HepG2 (cell line): ENCODE measurements at places on chromosomes 3 and 15.
A peak's percentile ranks its signal among the peaks of the same experiment; 100 is the strongest.

GRCh38 chr3:160622263-160623045 is 54.5 kb upstream of the ARL14 start:
- DNase-seq = no peak

GRCh38 chr15:72998226-72998625 is 54.0 kb upstream of the NEO1 start:
- DNase-seq = no peak

- no peak for DNase-seq
Observed at GRCh38 chr3:120433662-120434331, 17.0 kb downstream of the FSTL1 start.

- DNase-seq = no peak
Observed at GRCh38 chr15:40084650-40085049, 24.0 kb downstream of the BMF start.

- DNase-seq = no peak
Observed at GRCh38 chr3:114447545-114447944, 153.7 kb downstream of the TIGIT start.

DNA sequence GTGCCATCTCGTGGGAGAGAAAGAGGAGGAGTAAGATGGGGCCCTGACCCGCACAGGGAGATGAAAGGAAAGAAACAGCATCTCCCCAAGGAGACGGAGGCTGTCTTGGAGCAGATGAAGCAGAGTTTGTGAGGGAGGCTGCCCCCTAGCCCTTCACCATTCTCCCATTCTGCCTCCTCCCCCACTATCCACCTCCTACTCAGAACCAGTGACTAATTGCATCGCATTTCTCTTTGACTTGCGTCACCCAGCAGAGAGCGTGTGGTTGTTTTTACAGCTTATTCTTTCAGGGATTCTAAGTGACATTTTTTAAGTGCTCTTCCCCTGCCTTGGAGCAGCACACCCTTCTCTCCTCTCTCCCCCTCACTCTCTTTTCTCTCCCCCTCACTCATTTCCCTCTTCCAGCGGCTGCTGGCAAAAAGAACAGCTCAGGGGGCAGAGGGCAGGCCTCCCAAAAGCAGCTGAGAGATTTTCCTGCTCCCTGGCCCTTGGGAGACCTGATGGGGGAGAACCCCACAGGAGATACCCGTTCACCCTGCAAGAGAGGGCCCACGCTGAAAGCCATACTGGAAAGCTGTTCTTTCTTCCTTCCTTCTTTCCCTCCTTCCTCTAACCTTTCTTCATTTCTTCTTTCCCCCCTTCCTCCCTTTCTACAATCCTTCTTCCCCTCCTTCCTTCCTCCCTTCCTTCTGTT is 91.8 kb downstream of the MRPL46 start:
- no peak for DNase-seq

GRCh38 chr3:43390255-43390588 is 103.9 kb downstream of the SNRK start:
- DNase-seq = no peak

GRCh38 chr3:2984831-2985220 is 125.3 kb downstream of the IL5RA start:
- no peak for DNase-seq

DNA sequence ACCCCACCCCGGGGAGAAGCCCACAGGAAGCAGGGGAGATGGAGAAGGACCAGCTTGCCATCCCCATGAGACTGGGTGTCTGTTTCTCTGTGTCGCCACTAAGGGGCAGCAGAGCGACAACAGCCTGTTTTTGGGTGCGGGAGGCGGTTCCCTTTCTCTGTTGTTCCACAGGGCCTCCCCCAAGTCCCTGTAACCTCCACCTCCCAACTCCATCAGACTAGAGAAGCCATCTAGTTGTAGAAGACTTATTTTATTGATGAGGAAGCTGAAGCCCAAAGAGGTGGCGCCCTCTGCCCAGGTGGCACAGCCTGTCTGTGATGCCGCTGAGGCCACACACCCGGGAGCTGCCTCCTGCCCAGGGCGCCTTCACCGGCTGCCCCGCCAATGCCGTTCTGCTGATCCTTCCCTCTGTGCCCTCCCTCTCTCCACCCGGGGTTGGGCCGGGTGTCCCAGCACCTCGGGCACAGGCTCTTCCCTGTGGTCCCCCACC is 3.9 kb upstream of the CCDC9B start:
- peak; percentile 45 for DNase-seq

DNA sequence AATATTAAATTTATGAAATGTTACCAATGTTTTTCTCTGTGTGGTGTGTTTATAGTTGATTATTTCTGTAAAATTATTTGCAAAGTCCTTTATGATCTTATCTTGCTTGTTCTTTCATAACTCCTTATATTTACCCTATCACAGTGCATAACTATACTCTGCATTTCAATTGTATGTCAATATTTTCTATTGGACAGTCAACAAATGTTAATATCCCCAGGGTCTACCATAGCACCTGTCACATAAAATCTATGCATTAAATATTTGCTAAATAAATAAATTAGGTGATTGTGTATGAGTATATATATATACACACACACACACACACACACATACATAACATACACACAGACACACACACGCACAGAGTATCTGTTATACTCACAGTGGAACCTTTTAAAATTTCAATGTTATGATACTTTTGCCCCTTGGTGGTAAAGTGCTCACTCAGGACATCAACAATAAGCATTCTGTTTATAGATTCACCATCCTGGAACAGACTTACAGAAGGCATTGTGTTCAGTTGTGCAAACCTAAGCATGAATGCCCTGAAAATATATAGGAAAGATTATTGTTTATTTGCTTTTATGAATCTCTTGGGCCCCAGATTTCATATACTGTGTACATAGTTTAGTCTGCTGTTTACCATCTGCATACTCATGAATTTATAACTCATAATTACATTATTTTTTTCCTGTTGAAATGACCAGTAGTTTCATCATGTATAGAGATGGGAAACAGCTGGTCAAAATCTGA is 443.7 kb downstream of the EPHA6 start:
- DNase-seq = no peak

GRCh38 chr15:59642351-59642750 is 15.0 kb downstream of the GTF2A2 start:
- no peak for DNase-seq

- no peak for DNase-seq
Observed at GRCh38 chr15:75942464-75942863, 38.8 kb downstream of the FBXO22 start.

DNA sequence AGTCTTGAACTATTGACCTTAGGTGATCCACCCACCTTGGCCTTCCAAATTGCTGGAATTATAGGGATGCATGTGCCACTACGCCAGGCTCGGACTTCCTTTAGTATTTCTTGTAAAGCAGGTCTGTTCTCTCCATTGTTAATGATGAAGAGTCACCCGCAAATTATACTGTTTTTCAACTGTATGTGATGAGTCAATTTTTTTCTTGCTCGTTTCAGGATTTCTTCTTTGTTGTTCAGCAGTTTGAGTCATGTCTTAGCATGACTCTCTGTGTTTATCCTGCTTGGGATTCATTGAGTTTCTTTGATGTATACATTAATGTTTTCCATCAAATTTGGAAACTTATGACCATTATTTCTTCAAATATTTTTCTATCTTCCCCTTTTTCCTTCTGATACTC is 28.9 kb downstream of the GRAMD1C start:
- DNase-seq = no peak

- no peak for DNase-seq
Observed at GRCh38 chr3:31955581-31955980, 25.5 kb downstream of the OSBPL10 start.

- no peak for DNase-seq
Observed at GRCh38 chr3:157086775-157087174, 73.2 kb downstream of the CCNL1 start.

DNA sequence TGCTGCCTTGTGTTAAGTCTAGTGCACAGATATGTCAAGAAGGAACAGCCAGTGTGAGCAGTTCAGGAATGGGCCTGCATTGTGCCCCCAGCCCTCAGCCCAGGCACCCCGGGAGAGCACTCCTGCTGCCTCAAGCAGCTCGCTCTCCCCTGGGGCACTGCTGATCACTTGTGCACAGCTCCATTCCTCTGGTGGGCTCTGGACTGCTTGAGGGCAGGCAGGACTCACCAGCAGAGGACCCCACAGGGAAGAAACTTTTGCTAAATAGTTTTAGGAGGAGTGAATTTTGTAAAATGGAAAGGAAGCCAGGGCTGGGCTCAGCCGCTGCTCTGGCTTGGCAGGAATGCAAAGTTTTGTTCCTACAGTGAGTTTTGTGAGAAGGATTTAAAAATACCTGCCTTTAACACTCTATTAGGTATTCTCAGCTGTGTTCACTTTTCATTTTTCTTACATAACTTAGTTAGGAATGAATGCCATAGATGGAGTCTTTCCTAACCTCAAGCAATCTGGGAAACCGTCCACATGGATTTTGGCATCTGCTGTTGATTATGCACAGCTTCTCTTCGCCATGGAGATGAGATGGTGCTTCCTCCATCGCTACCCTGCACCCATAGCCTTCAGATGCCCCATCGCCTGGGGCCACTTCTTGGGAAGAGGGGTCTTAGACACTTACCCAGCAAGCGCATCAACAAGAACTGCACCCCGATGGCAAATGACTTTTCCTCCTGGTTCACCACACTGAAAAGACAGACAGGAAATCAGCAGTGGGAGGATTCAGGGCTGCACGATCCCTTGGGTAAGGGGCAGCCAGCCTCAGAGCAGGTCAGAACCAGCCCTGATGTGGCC is 42.3 kb upstream of the RAB6B start:
- no peak for DNase-seq

DNA sequence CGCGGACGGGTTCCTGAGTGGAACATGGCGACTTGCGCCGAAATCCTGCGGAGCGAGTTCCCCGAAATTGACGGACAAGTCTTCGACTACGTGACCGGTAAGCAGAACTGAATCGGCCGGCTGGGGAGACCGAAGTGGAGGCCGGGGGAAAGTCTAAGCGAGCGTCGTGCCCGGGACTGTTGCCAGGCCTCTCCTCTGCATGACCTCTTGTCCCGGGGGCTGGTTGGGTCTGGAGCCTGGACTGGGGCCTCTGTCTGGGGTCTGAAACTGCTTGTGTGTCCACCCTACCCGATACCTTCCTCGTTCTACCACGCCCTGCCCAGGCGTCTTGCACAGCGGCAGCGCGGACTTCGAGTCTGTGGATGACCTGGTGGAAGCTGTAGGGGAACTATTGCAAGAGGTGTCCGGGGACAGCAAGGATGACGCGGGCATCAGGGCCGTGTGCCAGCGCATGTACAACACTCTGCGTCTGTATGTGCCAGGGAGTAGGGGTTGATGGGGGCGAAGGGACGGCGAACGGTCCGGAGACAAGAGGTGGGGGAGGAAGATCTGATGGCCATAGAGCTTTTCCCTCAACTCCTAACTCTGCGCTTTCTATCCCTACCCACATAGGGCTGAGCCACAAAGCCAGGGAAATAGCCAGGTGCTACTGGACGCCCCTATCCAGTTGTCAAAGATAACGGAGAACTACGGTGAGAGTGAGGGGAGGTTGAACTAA is at the start of gene ABCF3:
TSS of gene ABCF3 (plus strand) at position 16 of the 718 bp plus-strand sequence. CDS start at position 25, 9 bp downstream.
- no peak for DNase-seq

- no peak for DNase-seq
Observed at GRCh38 chr3:108509263-108509662, 1.1 kb downstream of the MYH15 start.

- DNase-seq = no peak
Observed at GRCh38 chr3:48215019-48215418, 8.3 kb upstream of the CAMP start.

- no peak for DNase-seq
Observed at GRCh38 chr3:11198070-11198469, 43.8 kb downstream of the HRH1 start.

GRCh38 chr3:178434206-178434805 is 101.9 kb upstream of the KCNMB2 start:
- no peak for DNase-seq

GRCh38 chr15:33454346-33454745 is 143.6 kb downstream of the RYR3 start:
- no peak for DNase-seq

DNA sequence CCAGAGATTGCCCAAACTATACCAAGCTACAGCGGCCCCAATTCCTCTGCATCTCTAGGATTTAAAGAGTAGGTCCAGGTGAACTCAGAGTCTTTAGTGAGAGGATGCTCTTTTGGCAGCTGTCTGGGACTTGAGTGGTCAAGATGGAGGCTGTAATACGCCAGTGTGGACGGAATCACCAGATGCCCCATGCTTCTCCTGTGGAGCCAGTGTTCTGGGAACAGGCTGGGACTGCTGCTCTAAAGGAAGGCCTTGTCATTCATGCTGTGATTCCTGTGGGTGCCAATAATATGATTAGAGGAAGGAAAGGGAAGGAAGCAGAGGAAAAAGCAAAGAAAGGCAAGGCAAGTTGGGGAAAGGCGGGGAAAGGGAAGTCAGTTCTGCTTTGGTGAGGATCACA is 17.4 kb upstream of the NOX5 start:
- DNase-seq = no peak

DNA sequence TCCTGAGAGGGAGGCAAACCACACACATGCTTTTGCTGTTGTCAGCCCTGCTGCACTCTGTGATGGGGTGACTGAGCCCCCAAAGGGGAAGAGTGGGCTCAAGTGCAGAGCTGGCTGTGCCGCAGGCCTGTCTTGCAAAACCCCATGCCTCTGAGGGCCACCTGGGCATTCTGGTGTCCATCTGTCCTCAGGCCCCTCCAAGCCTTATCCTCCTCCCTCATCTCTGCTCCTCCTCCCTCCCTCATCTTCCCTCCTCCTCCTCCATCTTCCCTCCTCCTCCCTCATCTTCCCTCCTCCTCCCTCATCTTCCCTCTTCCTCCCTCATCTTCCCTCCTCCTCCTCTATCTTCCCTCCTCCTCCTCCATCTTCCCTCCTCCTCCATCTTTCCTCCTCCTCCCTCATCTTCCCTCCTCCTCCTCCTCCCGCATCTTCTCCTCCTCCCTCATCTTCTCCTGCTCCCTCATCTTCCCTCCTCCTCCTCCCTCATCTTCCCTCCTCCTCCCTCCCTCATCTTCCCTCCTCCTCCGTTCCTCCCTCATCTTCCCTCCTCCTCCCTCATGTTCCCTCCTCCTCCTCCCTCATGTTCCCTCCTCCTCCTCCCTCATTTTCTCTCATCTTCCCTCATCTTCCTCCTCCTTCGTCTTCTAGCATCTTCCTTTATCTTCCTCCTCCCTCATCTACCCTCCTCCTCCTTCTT is 40.6 kb downstream of the CHDH start:
- no peak for DNase-seq

DNA sequence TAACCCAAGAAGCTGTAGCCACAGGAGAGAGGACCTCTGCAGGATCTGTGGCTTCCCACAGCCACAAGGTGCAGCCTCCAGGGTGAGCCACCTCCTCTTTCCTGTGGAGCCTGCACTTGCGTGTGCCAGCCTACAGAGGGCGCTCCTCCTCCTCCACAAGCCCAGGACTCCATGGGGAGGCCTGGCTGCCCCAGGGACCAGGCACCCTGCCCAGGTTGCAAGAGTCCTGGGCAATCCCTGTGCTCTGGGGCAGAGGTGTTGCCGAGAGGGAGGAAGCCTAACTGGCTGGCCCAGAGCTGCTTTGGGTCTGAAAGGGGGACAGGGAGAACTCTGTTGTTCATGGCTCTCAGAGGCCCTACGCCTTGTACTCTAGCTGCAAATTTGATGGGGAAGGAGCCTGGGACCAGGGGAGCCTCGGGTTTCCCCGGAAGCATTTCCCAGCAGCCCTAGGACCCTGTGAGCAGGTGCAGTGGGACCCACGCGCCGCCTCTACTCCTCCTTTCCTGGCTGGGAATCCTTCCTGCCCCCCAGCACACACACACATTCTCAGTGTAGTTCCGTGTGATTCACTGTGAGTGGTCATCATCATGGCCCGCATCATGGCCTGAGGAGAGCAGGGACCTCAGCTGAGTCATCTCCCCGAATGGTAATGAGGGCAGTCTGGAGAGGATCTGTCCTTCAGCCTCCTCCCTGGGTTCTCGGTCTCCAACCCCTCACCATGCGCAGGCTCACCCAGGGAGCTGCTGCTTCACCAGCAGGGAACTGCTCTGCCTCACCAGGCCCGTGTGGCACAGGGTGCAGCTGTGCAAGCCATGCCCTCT is 24.3 kb downstream of the TBC1D21 start:
- DNase-seq = peak; percentile 25
